ENCODE measurements at places on chromosomes 2 and 18. TPM values are rescaled to one million over a fixed set of nuclear protein-coding genes. Genes with fewer than 3 reads are reported as not detected.

GRCh38 chr2:158546412-158547144 is 89.8 kb downstream of the PKP4 start:
- DNase-seq = no peak

- no peak for DNase-seq
Measured at GRCh38 chr2:102033031-102033749, 41.4 kb downstream of the IL1R2 start.

- DNase-seq = no peak
Measured at GRCh38 chr18:58988600-58988999, 123.9 kb downstream of the ZNF532 start.

GRCh38 chr2:130726614-130727180 is 2.2 kb upstream of the GPR148 start:
- DNase-seq = no peak

Gene FECH
- 47.0 TPM for total RNA-seq

DNA sequence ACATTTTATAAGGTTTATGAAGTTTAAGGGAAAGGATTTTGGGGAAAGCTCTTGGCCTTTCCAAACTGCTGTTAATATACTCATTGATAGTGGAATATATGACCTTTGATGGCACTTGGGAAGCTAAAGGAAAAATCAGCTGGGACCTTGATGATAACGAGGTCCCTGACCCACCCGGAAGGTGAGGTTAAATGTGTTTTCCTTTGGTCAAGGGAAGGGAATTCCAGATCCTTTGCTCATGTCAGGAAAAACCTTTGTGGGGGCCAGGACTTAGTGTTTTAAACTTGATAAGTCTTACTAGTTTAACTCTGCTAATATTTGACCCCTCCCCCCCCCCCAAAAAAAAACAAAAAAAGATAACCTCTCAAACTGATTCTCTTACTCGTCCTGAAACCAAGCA is 50.7 kb downstream of the CRIM1 start:
- DNase-seq = no peak

GRCh38 chr2:123245156-123245555 is 779.9 kb upstream of the CNTNAP5 start:
- DNase-seq = no peak

Gene ABCG5
- not detected for total RNA-seq

DNA sequence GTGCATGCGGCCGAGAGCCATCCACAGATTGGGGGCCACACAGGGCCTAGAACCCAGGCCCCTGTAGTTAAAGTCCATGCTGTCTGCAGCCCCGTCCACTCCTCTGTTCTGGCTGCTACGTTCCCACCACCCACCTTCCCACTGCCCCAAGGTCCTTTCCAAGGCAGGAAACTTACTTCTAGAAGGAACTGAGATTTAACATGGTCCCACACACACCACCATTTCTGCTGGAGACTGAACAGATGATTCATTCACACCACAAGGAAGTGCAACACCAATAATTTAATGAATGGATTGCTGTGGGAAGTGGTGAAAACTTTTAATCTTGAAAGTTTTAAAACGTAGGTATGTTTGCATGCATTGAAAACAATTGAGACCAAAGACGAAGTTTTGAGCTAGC is 95.2 kb downstream of the LBH start:
- no peak for DNase-seq

DNA sequence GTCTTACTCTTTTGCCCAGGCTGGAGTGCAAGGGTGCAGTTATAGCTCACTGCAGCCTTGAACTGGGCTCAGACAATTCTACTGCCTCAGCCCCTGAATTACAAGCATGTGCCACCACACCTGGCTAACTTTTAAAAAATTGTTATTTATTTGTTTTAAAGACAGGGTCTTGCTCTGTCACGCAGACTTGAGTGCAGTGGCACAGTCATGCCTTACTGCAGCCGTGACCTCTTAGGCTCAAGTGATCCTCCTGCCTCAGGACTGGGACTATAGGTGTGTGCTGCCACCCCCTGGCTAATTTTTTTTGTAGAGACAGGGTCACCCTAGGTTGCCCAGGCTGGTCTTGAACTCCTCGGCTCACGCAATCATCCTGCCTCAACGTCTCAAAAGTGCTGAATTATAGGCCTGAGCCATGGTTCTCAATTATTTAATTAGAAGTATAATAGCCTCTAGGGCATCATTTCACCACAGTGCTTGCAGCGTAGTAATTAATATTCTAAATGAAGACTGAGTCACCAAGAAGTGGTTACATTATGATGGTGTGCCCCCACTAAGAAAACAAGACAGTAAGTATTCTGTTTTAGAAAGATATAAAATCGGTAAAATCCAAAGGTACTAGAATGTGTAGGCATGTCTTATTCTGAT is 69.6 kb downstream of the EML4 start:
- DNase-seq = no peak

Gene HRH4
- total RNA-seq = 0.36 TPM
